Neural progenitor cell (in vitro differentiated cells): ENCODE measurements at places on chromosomes 3 and 15. TPM values are rescaled to one million over a fixed set of nuclear protein-coding genes. Genes with fewer than 3 reads are reported as not detected.
A peak's percentile ranks its signal among the peaks of the same experiment; 100 is the strongest.

GRCh38 chr3:155859859-155860258 is 5.6 kb upstream of the SLC33A1 start:
- no peaks in the 10 kb centered on the region for H3K36me3 ChIP-seq
- no peak for DNase-seq
- no peak overlapping the region for H3K27ac ChIP-seq
- H3K4me3 ChIP-seq = no peak overlapping the region
- no peaks in the 10 kb centered on the region for H3K4me1 ChIP-seq

Gene PPARG
- 0.50 TPM in 1 of 2 replicates, not detected in the other for total RNA-seq

Gene NMNAT3
- 0.87 and 0.95 TPM in 2 replicates for total RNA-seq

- H3K27me3 ChIP-seq = no peaks in the 10 kb centered on the region
- H3K27ac ChIP-seq = no peak overlapping the region
- no peak overlapping the region for H3K4me3 ChIP-seq
- no peak for DNase-seq
Observed at GRCh38 chr15:59678172-59678571, 10.9 kb downstream of the BNIP2 start.

- H3K4me1 ChIP-seq = peaks cover 33% of the 10 kb centered on the region
- DNase-seq = peak; percentile 43
- H3K4me3 ChIP-seq = no peak overlapping the region
- H3K27ac ChIP-seq = no peak overlapping the region
Observed at GRCh38 chr3:179666436-179667035, 13.7 kb downstream of the USP13 start.

Gene TNIK
- 3.0 and 5.0 TPM in 2 replicates for total RNA-seq

DNA sequence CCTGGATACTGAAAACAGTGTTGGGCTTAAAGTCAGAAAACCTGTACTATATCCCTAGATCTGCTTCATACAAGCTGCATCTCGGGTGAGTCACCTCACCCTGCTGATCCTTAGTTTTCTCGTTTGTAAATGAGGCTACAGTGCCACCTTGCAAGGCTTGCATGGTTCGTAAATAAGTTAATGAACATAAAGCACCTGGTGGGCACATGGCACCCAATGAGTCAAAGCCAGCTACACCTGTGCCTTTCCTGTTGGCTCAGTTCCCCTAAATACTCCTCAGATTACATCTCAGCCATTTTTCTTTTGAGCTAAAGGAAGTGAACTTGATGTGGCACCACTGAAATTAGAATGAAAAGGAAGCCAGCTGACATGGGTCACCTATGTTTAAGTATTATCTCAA is 26.5 kb downstream of the RTP1 start:
- no peaks in the 10 kb centered on the region for H3K27me3 ChIP-seq
- H3K4me1 ChIP-seq = no peaks in the 10 kb centered on the region
- H3K27ac ChIP-seq = no peak overlapping the region
- DNase-seq = no peak
- no peak overlapping the region for H3K4me3 ChIP-seq
- no peaks in the 10 kb centered on the region for H3K36me3 ChIP-seq

Gene LINGO1
- total RNA-seq = 7.9 and 28.2 TPM in 2 replicates

DNA sequence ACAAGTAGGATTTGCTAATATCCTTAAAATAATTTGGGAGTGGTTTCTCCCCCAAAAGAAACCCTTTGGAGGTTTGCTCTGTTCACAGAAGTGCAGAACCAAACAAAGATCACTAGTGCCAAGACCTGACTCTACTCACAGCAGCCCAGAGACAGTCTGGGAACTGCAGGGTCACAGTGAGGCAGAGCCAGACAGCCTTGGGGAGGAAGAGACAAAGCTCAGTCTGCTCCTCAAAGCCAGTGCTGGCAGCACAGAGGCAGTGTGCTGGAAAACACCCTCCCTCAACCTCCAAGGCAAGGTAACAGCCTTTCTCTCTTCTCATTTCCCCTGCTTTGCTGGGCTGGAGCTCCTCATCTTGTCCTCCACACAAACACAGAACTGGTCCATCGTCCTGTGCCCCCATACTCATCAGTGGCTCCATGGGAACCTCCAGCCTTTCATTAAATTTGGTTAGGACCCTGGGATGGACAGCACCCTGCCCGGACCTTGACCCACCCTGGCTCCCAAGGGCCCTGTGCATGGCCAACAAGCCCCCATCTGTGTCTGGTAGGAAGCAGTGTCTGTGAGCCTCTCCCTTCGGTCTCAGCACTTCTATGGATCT is 12.6 kb downstream of the RAB6B start:
- no peak for DNase-seq
- no peak overlapping the region for H3K4me3 ChIP-seq
- peaks cover 11% of the 10 kb centered on the region for H3K4me1 ChIP-seq
- no peaks in the 10 kb centered on the region for H3K36me3 ChIP-seq

DNA sequence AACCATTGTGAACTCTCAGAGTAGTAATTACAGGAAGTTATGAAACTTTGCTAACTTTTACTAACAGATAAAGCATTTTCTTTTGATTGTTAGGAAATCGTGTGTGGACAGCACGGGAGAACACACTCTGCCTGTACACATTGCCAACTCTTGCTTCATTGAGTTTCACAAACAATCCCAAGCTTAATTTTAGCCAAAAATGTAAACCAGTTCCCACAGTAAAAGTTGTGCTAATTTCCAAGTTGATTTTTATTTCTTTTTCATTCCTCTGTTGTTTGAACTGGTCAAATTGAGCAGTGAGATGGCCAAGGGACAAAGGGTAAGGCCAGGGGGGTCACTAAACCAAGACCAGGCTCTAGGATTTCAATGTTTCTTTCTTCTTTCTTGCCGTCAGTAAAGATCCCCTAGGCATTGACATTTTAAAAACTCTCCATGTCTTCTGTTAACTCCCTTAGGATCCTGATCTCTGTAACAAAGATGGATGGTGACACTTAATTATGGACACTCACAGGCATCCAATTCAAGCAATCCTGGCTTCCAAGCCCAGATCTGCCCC is 414.9 kb downstream of the RBMS3 start:
- no peak overlapping the region for H3K4me3 ChIP-seq
- no peaks in the 10 kb centered on the region for H3K36me3 ChIP-seq
- H3K4me1 ChIP-seq = peaks cover 30% of the 10 kb centered on the region
- peak; percentile 2 for DNase-seq

- no peaks in the 10 kb centered on the region for H3K27me3 ChIP-seq
- no peak overlapping the region for H3K27ac ChIP-seq
- DNase-seq = peak; percentile 90
- H3K4me3 ChIP-seq = peak overlapping the region; percentile 54
- peaks cover 5% of the 10 kb centered on the region for H3K4me1 ChIP-seq
- H3K36me3 ChIP-seq = no peaks in the 10 kb centered on the region
Observed at GRCh38 chr3:48661501-48662144, 1.1 kb downstream of the CELSR3 start.

DNA sequence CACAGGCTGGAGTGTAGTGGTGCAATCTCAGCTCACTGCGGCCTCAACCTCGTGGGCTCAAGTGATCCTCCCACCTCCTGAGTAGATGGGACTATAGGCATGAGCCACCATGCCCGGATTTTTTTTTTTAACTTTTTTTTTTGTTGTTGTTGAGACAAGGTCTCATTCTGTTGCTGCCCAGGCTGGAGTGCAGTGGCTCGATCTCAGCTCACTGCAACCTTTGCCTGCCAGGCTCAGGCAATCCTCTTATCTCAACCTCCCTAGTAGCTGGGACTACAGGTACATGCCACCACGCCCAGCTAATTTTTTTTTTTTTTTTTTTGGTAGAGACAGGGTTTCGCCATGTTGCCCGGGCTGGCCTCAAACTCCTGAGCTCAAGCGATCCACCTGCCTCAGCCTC is 64.1 kb downstream of the NOX5 start:
- H3K27me3 ChIP-seq = peaks cover 25% of the 10 kb centered on the region
- no peak for DNase-seq
- H3K36me3 ChIP-seq = no peaks in the 10 kb centered on the region
- no peak overlapping the region for H3K27ac ChIP-seq

- DNase-seq = no peak
- H3K4me1 ChIP-seq = no peaks in the 10 kb centered on the region
- H3K27ac ChIP-seq = no peak overlapping the region
- H3K36me3 ChIP-seq = no peaks in the 10 kb centered on the region
- no peaks in the 10 kb centered on the region for H3K27me3 ChIP-seq
Observed at GRCh38 chr15:99536422-99537040, 29.3 kb upstream of the MEF2A start.

Gene GPR149
- total RNA-seq = not detected in 2 replicates

- no peaks in the 10 kb centered on the region for H3K36me3 ChIP-seq
- H3K4me3 ChIP-seq = no peak overlapping the region
- DNase-seq = no peak
Observed at GRCh38 chr3:196141052-196141865, 59.4 kb upstream of the TFRC start.

DNA sequence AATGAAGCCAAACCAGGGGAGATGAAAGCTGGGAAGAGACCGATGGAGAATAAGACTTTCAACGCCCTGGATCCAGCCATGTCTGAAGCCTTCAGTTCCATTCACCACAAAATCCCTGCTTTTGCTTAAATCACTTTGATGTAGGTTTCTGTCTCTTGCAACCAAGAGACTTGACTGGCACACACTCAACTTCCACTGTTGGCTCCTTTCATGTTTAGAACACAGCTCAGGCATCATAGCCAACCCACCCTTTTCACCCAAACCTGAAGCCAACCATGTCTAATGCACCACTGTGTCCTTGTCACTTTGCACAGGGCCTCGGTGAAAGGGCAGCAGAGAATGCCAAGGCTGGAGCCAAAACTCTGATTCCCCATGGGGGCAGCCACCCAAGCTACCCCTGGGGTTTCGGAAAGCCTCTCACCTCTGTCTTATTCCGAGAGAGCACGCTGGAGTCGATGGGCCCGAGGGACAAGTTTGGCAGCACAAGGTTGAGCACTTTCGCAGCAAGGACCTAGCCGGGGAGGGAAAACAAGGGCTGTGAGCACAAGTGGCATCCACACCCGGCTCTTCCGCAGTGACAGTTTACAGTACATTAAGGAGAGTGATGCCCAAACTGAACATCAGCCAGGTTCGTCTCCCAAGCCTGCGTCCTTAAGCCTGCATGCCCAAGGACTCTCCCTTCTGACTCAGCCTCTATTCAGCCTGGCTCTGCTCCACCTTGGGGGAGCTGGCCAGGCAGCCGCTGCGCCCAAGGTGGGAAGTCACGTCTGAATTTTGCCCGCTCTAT is 37.6 kb downstream of the ABTB1 start:
- no peaks in the 10 kb centered on the region for H3K36me3 ChIP-seq
- H3K27me3 ChIP-seq = no peaks in the 10 kb centered on the region
- DNase-seq = no peak
- peaks cover 19% of the 10 kb centered on the region for H3K4me1 ChIP-seq
- no peak overlapping the region for H3K27ac ChIP-seq
- H3K4me3 ChIP-seq = no peak overlapping the region

Gene PLS1
- 15.8 and 22.5 TPM in 2 replicates for total RNA-seq

Gene ADGRG7
- not detected in 2 replicates for total RNA-seq

GRCh38 chr3:168803536-168803935 is 707.8 kb upstream of the GOLIM4 start:
- no peaks in the 10 kb centered on the region for H3K36me3 ChIP-seq
- DNase-seq = no peak
- peaks cover 15% of the 10 kb centered on the region for H3K4me1 ChIP-seq
- no peak overlapping the region for H3K27ac ChIP-seq

- H3K27me3 ChIP-seq = peaks cover 61% of the 10 kb centered on the region
- peaks cover 8% of the 10 kb centered on the region for H3K4me1 ChIP-seq
- H3K4me3 ChIP-seq = peak within 1 kb of the TSS; percentile 67
- H3K27ac ChIP-seq = no peak within 1 kb of the TSS
- DNase-seq = peak; percentile 85
- no peaks in the 10 kb centered on the region for H3K36me3 ChIP-seq
Observed at GRCh38 chr15:48963524-48964113, at the start of gene SHC4. SHC4 (minus strand) TSS chr15:48963919; CDS start chr15:48963015, 904 bp downstream.

GRCh38 chr15:78983146-78983918 is 38.5 kb upstream of the CTSH start:
- DNase-seq = no peak
- H3K4me1 ChIP-seq = no peaks in the 10 kb centered on the region
- no peaks in the 10 kb centered on the region for H3K27me3 ChIP-seq
- H3K36me3 ChIP-seq = no peaks in the 10 kb centered on the region

- peaks cover 5% of the 10 kb centered on the region for H3K4me1 ChIP-seq
- H3K36me3 ChIP-seq = peaks cover 4% of the 10 kb centered on the region
Observed at GRCh38 chr15:42450425-42450790, 40.5 kb downstream of the ZNF106 start.

Gene LACTB
- total RNA-seq = 3.6 and 4.4 TPM in 2 replicates

- no peak overlapping the region for H3K27ac ChIP-seq
- H3K4me3 ChIP-seq = no peak overlapping the region
- no peak for DNase-seq
- no peaks in the 10 kb centered on the region for H3K36me3 ChIP-seq
- H3K4me1 ChIP-seq = peaks cover 29% of the 10 kb centered on the region
Observed at GRCh38 chr3:23406601-23407000, 203.5 kb downstream of the UBE2E2 start.

Gene CSPG4
- total RNA-seq = 0.07 and 0.37 TPM in 2 replicates

Gene LYSMD2
- 0.15 TPM in 1 of 2 replicates, not detected in the other for total RNA-seq

Gene MKRN3
- total RNA-seq = 0.37 TPM in 1 of 2 replicates, not detected in the other

Gene PLA2G4E
- total RNA-seq = not detected in 2 replicates
